ENCODE measurements at places on chromosomes 4 and X. TPM values are rescaled to one million over a fixed set of nuclear protein-coding genes. Genes with fewer than 3 reads are reported as not detected.

Gene LPAR4
- total RNA-seq, result not detected

Gene TKTL1
- total RNA-seq, result 0.07 TPM

Gene PAGE2B
- 1.1 TPM for total RNA-seq

Gene MMAA
- 15.9 TPM for total RNA-seq

Gene MTNR1A
- total RNA-seq, result not detected

- no peaks in the 10 kb centered on the region for H3K36me3 ChIP-seq
- no peaks in the 10 kb centered on the region for H3K4me1 ChIP-seq
- no peak for DNase-seq
- no peak overlapping the region for H3K27ac ChIP-seq
- no peaks in the 10 kb centered on the region for H3K27me3 ChIP-seq
Observed at GRCh38 chr4:114472269-114473032, 126.2 kb upstream of the UGT8 start.

DNA sequence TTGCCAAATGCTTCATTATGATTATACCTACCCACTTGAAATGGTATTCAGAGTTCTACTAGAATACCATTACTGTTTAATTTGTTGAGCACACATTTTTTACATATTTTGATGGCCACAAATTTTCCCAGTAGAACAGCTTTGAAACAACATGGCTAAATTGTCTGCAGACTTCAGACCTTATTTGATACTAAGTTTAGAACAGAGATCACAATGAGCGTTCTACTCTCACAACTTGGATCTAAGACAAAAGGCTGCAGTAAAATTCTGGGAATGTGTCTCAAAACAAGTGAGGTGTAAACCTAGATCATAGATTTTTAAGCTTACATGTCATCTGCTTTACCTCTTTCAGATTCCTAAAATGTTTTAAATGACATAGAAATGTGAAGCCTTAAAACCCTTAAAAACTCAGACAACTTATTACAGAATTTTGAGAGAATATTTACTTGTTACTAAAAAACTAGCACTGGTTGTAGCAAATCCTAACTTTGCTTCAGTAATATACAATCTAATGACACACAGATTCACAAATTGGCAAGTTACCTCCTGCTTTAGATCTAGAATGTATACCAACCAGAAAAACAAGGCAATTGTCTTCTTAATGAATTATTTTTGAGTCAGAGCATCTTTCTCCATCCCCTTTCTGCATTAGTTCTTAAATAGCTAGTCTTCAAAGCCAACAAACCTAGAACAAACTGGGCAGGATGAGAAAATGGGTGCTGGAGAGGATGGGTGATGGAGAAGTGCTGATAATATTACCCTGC lies 243.3 kb downstream of the SLC7A11 start:
- no peaks in the 10 kb centered on the region for H3K36me3 ChIP-seq
- no peak overlapping the region for H3K4me3 ChIP-seq

GRCh38 chr4:69026974-69027373 lies 69.3 kb upstream of the UGT2B7 start:
- no peaks in the 10 kb centered on the region for H3K36me3 ChIP-seq
- no peak for DNase-seq
- H3K27ac ChIP-seq, result no peak overlapping the region

DNA sequence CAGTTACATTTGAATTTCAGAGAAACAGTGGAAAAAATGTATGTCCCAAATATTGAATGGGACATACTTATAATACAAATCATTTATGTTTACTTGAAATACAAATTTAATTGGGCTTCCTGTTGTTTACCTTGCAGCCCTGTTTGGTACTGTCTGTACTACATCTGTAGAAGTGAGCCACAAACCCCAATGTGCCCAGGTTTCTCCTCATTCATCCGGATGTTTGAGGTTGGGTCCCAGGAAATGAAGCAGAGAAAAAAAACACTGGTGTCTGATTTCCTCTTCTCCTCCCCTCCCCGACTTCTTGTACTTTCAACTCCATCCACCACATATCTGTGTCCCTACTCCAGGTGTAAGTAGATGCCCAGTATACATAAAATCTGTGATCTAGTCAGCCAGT lies 27.1 kb upstream of the SCRG1 start:
- peaks cover 14% of the 10 kb centered on the region for H3K4me1 ChIP-seq
- H3K27me3 ChIP-seq, result peaks cover 2% of the 10 kb centered on the region
- no peak overlapping the region for H3K27ac ChIP-seq
- no peak overlapping the region for H3K4me3 ChIP-seq
- DNase-seq, result no peak
- no peaks in the 10 kb centered on the region for H3K36me3 ChIP-seq

GRCh38 chrX:39631276-39632229 lies 466.2 kb downstream of the BCOR start:
- peak overlapping the region; percentile 2 for H3K4me3 ChIP-seq
- H3K4me1 ChIP-seq, result peaks cover 24% of the 10 kb centered on the region
- no peaks in the 10 kb centered on the region for H3K36me3 ChIP-seq
- peak overlapping the region; percentile 53 for H3K27ac ChIP-seq

GRCh38 chr4:8739317-8739716 lies 132.3 kb downstream of the HMX1 start:
- H3K36me3 ChIP-seq, result no peaks in the 10 kb centered on the region
- H3K4me3 ChIP-seq, result no peak overlapping the region
- DNase-seq, result no peak
- no peaks in the 10 kb centered on the region for H3K4me1 ChIP-seq
- no peaks in the 10 kb centered on the region for H3K27me3 ChIP-seq
- H3K27ac ChIP-seq, result no peak overlapping the region

GRCh38 chr4:146975527-146975926 lies 29.9 kb upstream of the TTC29 start:
- no peaks in the 10 kb centered on the region for H3K36me3 ChIP-seq
- H3K27ac ChIP-seq, result no peak overlapping the region
- DNase-seq, result no peak

GRCh38 chr4:2357821-2358745 lies 60.4 kb downstream of the ZFYVE28 start:
- H3K4me1 ChIP-seq, result no peaks in the 10 kb centered on the region
- no peak overlapping the region for H3K4me3 ChIP-seq
- no peaks in the 10 kb centered on the region for H3K36me3 ChIP-seq
- no peak overlapping the region for H3K27ac ChIP-seq

DNA sequence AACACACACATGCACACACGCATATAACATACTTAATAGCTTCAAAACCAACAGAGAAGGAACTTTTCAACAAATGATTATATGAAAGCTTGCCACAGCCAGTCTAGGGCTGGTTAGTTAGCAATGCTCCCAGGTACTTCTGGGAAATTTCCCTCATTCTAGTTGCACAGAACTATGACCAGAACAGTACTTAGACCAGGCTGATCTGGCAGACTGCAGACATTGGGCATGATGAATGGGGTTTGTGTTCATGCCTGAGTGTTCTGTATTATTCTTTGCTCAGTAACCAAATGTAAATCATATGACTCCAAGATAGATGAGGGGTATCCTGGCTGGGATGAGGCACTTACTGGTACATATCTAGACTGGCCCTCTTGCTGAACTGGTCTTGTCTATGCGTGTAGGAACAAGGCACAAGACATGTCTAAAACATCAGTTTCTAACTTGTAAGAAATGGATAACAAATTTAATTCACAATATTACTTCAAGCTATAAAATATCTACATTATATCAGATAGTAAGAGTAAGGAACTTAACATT lies 50.3 kb upstream of the GEMIN8 start:
- no peaks in the 10 kb centered on the region for H3K36me3 ChIP-seq
- H3K27ac ChIP-seq, result no peak overlapping the region
- no peak overlapping the region for H3K4me3 ChIP-seq
- peaks cover 2% of the 10 kb centered on the region for H3K27me3 ChIP-seq

- DNase-seq, result no peak
- no peaks in the 10 kb centered on the region for H3K27me3 ChIP-seq
- no peak overlapping the region for H3K4me3 ChIP-seq
Observed at GRCh38 chr4:75344915-75345314, 169.3 kb downstream of the RCHY1 start.

GRCh38 chr4:88291003-88291402 lies 6.6 kb upstream of the PPM1K start:
- H3K36me3 ChIP-seq, result no peaks in the 10 kb centered on the region
- DNase-seq, result no peak
- peaks cover 2% of the 10 kb centered on the region for H3K4me1 ChIP-seq
- no peak overlapping the region for H3K4me3 ChIP-seq
- no peaks in the 10 kb centered on the region for H3K27me3 ChIP-seq

DNA sequence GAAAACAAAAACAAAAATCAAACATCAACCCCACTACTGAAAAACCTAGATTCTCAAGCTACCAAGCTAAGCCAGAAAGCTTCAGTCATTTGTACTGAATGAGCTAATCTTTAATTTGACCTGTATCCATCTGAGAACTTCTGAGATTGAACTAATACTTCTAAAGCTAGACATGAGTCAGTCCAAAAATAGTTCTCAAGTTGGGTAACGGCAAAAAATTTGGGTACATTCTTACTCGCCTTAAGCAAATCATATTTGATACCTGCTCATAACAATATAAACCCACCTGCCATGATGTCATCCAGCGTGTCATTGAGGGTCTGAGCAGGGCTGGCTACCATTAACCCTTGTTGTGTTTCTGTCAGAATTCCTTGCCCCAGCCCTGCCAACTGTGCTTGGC lies 69.7 kb upstream of the COX18 start:
- H3K27me3 ChIP-seq, result no peaks in the 10 kb centered on the region
- H3K27ac ChIP-seq, result no peak overlapping the region
- no peak overlapping the region for H3K4me3 ChIP-seq
- peaks cover 62% of the 10 kb centered on the region for H3K36me3 ChIP-seq
- DNase-seq, result no peak

DNA sequence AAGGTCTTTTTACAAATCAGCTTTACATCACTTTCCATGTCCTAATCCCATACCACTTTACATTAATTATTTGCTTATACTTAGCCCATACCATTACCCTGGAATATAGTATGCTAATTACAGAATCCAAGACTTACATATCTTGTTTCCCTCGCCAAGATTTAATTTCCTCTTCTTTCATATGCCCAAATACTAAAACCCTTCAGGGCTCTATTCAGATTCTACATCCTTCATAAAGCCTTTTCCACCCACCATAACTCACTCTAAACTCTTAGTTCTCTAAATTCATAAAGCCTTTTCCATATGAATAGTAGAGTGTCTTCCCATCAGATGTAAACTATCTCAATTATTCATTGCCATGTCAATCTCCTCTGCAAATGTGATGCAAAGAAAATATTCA lies 390.7 kb downstream of the STPG2 start:
- DNase-seq, result no peak
- H3K27ac ChIP-seq, result no peak overlapping the region
- H3K4me1 ChIP-seq, result no peaks in the 10 kb centered on the region
- no peaks in the 10 kb centered on the region for H3K36me3 ChIP-seq

DNA sequence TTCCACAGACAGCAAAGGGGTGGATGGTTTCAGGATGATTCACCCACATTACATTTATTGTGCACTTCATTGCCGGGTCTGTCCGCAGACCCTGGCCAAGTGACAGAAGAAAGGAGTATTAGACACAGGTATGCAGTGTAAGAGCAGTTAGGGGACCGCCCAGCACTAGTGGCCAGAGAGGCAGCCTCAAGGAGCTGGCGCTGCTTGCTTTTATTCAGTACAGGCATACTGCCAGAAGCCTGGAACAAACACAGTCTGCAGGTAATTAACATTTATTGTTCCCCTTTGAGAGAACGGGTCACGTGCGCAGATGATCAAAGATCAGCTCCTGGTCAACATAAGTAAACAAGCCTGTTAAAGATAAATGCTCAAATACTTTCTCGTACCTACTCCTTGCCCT lies 1639.0 kb upstream of the IGFBP7 start:
- no peaks in the 10 kb centered on the region for H3K4me1 ChIP-seq
- DNase-seq, result no peak
- H3K4me3 ChIP-seq, result no peak overlapping the region
- no peaks in the 10 kb centered on the region for H3K36me3 ChIP-seq
- no peaks in the 10 kb centered on the region for H3K27me3 ChIP-seq

- peaks cover 14% of the 10 kb centered on the region for H3K4me1 ChIP-seq
- DNase-seq, result no peak
- H3K4me3 ChIP-seq, result no peak overlapping the region
- no peak overlapping the region for H3K27ac ChIP-seq
Observed at GRCh38 chr4:184392316-184392715, 82.0 kb downstream of the IRF2 start.

DNA sequence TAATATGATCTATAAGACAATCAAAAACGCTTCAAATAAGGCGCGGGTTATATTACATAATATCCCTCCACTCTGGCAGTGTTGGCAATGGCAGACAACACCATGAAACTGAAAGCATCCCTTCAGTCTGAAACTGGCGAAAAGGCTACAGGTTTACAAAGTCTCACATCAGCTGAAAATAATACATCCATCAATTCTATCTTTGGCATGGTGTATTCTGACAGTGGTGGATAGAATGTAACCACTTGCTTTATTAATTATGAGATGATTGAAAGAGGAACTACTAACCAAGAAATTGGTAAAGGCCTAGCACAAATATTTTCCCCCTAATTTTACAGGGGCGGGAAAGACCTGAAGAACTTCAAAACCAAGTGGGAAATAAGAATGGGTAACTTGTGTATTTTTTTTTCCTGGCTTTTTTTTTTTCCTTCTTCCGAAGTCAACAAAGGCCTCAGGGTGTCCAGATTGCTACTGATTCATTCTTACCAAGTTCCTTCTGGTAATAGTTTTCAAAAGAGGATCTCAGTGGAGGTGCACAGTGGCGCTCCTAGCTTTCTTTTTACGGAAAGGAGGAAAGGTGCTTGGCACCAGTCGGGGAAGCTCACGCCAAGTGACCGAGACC lies 728 bp downstream of the UBA6 start:
- H3K4me3 ChIP-seq, result peak overlapping the region; percentile 99
- H3K4me1 ChIP-seq, result peaks cover 47% of the 10 kb centered on the region
- H3K27me3 ChIP-seq, result no peaks in the 10 kb centered on the region
- H3K36me3 ChIP-seq, result peaks cover 54% of the 10 kb centered on the region
- peak overlapping the region; percentile 96 for H3K27ac ChIP-seq
- DNase-seq, result no peak

Measured in activated T-helper 2 cell treated with anti-CD3 and anti-CD28 coated beads, Interferon-gamma antibody, Interleukin-2, Interleukin-4, amounts not matched to agents 10 μg/mL and 5 μg/mL and 100 μg/mL, durations not matched to agents 14 hours and 24 hours and 36 hours (primary cell).